ENCODE measurements at places on chromosomes 12 and 14.

DNA sequence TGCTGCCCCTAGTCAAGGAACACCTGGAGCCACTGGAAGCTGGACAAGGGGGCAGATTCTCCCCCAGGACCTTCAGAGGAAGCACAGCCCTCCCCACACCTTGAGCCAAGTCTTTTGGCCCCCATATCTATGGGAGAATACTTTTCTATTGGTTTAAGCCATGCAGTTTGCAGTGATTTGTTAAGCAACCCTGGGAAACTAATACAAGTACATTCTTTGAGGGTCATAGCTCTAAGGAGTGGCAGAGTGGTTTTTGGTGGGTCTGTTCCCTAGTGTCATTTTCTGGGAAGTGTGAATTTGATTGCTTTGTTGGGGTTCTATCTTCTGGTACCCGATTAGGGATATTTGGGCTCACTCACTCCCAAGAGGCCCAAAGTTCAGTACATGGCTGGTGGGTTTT lies 50.8 kb upstream of the PTCSC3 start:
- DNase-seq = no peak

DNA sequence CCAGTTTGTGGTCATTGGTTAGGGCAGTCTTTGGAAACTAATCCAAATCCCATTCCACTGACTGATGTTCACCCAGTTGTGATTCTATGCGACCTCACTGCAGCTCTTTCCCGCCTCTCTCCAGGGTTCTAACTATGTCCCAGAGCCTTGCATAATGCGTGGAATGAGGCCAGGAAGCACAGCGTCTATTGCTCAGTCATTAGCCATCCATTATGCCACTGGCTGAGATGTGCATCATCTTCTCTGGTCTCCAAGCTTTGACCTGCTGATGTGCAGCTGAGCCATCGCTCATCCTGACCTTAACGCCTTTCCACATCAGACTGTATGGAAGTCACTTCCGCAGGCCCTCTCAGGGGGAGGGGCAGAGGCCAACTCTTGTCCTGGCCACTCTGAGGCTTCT lies 115.4 kb upstream of the VRK1 start:
- no peak for DNase-seq

GRCh38 chr14:90760591-90761316 lies 55.5 kb downstream of the TTC7B start:
- DNase-seq = no peak

GRCh38 chr14:89201645-89202044 lies 215.4 kb downstream of the FOXN3 start:
- DNase-seq = no peak

DNA sequence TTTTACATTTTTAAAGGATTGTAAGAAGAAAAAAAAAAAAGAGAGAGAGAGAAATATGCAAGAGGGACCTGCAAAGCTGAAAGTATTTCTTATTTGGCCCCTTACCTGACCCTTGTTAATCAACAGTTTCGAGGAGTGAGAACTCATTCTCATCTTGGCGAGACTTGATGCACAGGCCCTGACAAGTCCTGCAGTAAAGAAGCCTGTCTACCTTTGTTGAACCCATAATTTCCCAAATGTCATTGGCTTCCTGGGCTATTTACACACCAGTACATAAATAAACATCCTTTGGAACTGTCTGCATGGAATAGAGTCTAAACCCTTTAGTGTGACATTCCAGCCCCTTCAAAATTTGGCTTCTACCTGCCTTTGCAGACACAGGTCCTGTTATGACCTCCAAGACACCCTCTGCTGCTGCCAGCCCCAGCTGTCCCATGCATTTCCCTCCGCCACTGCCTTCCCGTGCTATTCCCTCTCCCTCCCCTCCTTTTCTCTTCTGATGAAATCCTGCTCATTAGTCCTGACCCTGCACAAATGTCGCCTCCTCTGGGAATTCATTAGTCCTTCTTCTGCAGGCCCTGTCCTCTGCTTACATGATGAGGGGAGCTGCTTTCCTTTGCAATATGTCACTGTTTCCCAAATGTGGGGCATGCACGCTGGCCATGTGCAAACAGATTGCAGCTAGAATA lies 35.1 kb downstream of the MYL2 start:
- no peak for DNase-seq

DNA sequence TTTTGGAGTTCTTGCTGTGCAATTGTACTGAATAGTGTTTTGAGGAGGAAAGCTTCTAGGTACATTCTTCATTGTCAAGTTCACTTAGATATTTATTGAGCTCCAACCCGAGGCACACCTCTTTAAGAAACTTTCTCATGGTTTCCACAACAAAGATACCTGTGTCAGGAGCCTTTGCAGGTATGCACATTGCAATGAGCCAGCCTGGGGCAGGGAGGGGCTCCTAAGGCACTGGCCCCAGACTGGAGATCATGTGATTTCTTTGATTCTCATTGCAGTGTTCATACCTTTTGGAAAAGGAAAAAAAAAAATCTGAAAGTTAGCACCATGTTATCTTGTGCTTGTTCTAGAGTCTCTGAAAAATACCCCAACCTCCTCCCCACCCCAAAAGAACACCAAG lies 80.3 kb downstream of the PRMT8 start:
- no peak for DNase-seq

DNA sequence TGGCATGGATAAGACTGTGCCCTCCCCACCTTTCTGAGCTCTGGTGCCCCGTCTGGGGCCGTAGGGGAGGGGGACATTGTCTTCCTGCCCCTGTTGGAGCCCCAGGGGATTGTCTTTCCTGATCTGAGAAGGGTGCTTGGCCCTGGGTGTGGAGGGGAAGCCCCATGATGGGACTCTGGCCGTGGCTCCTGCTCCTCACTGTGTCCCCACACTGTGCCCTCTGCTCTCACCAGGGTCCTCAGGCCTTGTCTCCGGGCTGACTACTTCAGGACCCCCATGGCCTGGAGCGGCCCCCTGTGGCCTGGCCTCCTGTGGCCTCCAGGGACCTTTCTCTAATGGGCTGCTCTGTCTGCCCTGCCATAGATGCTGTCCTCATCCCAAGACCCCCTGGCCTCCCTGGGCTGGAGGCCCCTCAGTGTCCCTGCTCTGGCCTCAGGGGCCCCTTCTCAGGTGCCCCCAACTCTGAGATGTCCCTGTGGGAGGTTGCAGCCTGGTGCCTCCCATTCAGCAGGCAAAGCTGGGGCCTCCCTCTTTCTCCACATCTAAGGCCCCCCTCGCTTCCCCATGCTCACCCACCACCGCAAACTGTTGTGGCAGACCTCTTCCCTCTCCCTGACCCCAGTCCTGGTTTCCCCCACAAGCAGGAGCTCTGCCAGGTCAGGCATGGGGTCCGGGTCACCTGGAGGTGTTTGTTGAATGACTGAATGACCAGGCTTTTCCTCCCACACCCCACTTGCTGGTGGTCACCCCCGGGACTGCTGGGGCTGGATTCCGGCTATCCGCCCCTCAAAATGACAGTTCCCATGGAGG lies 4.0 kb downstream of the KIF26A start:
- no peak for DNase-seq

- no peak for DNase-seq
Measured at GRCh38 chr14:75986439-75986765, 839 bp downstream of the IFT43 start.

- no peak for DNase-seq
Measured at GRCh38 chr12:27064397-27065342, 17.7 kb downstream of the C12orf71 start.

DNA sequence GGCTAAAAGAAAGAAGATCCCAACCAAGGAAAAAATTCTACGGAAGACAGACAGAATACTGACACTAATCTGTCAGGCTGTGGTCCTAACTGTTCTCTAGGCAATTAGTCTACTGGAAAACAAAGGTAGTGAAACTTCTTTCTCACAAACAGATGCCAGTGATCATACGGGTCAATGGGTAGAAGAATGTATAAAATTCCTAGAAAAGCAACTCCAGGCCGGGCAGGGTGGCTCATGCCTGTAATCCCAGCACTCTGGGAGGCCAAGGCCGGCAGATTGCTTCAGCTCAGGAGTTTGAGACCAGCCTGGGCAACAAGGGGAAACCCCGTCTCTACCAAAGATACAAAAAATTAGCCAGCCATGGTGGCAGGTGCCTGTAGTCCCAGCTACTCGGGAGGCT lies 64.8 kb downstream of the HECTD4 start:
- DNase-seq = no peak

GRCh38 chr12:131282292-131283080 lies 328.8 kb downstream of the ADGRD1 start:
- DNase-seq = no peak

- DNase-seq = no peak
Measured at GRCh38 chr12:132309596-132310086, 19.7 kb downstream of the GALNT9 start.

DNA sequence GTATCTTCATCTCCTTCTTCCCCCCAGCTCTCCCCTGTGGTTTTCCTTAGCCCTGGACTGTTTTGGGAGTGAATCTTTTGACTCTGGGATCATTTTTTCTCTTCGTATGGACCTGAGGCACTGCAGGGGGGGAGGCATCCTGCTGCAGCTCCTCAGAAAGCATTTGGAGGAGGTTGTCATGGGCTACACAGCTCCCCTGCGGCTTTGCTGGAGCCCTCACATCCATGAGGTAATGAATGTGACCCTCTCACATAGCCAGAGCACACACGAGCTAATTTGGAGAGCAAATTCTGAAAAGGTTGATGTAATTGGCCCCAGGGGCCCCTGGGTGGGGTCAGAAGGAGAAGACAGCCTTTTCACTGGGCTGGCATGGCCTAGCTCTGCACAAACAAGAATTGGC lies 110.9 kb downstream of the PAH start:
- DNase-seq = no peak

DNA sequence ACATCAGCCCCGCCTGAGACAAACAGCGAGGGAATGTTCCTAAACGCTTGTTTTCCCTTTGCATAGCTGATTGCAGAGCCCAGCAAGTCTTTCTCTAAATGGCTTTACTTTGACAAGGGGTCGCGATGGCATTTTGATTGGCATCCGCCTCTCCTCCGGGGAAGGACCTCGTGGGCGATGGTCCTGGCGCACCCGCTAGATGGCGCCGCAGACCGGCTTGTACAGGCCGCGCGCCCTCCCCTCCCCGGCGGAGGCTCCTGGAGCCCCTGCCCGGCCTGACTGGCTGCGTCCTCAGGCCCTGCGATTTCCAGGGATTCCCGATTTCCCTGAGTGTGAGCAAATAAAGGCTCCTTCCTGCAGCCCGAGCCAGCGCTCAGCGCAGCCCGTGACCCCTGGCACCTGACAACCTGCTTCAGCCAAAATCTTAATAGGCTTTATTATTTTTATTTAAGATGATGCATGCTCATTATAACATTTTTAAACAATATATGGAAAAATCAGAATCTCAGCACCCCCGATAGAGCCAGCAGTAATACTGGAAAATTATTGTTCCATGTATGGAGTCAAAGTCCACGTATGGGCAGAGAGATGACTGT lies 468.3 kb downstream of the AACS start:
- DNase-seq = no peak

- DNase-seq = no peak
Measured at GRCh38 chr12:12011880-12012260, 58.9 kb upstream of the BCL2L14 start.

DNA sequence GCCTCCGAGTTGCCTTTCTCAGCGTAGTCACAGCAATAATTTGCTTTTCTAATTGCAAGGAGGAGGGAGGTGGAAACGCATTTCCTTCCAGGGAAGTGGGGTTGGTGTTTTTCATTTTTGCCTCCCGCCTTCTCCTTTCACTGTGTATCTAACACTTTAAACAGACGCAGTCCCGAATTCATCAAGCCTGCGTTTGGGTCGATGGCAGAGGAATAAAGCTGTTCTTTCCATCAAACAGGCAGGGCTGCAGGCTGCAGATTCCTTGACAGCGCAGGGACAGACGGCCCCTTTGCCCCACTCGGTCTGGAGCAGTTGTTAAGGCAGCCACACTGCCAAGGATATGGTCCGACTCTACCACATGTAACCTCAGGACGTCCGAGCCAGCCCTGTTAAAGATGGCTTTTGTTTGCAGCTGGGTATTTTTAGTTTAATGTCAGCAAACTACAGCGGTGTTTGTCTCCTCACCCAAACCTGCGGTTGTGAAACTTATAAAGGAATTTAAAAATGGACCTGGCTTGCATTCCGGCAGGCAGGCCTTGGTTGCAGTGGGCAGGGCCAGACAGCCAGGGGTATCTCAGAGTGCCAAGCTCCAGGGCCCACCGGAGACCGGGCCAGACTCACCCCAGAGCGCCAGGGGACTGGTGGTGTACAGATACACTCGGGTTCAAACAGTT lies 2.1 kb downstream of the CHST11 start:
- no peak for DNase-seq

DNA sequence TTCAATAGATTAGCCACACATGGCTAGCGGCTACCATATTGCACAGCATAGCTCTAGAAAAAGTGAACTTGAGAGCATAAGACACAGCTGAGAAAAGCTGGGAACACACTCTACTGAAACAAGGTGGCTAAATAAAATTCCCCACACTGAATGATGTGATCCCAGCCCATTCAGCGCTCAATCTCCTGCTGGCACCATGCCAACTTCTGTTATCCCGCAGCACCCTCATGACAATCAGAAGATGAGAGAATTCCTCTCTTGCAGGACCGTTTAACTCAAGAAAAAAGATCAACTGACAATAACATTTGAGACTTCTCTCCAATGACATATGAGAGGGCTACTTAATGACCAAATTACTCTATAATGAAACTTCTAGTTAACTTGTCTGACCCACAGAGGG lies 115.4 kb downstream of the ADAMTS20 start:
- no peak for DNase-seq

- no peak for DNase-seq
Measured at GRCh38 chr14:103657471-103657870, 28.5 kb downstream of the KLC1 start.

DNA sequence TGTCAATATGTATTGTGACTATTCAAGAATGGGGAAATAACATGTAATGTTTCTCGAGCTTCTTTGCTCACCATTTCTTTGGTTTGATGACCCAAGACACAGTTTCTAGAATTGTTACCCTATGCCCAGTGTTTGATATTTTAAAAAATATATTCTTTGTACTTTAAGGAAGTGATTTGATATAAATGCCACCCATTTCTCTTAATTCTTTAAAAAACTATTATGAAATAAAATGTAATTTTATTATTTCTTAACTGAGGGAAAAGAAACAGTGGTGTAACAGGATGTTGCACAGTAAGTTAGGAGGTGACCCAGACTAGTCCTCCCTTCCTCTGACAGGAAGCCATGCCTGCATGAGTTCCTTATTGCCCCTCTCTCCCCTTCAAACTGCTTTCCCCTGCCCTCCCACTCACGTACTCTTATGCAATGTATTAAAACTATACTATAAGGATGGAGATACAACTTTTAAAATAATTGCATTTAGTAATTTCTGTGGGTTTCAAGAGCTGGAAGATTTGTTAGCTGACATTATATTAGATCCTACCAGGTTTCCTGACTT lies 279.4 kb downstream of the TMTC2 start:
- DNase-seq = no peak

- no peak for DNase-seq
Measured at GRCh38 chr12:118307069-118307954, 65.4 kb downstream of the TAOK3 start.

DNA sequence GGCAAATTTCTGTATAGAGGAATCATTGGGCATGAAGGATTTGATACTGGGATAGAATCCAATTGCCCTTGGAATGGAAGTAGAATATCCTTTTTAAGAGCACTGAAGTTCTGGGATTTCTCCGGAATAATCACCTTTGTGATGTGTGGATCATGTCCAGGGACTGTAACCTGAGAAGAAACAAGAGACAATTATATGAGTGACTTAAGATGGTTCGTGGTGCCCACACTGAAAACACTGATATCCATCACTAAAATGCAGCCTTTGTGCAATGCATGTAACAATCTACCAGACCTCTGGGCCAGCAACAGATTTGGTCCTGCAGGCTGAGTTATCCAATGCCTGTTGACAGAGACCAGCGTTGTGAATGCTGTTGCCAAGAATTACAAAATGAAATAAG lies 48.5 kb downstream of the MDM2 start:
- DNase-seq = no peak

GRCh38 chr12:92482599-92482998 lies 220.2 kb upstream of the PLEKHG7 start:
- DNase-seq = no peak
